Stimulated activated CD4-positive, alpha-beta T cell treated with anti-CD3 and anti-CD28 coated beads, Interleukin-1b, Interleukin-23, amount 100 ng/mL, for 48 hours (primary cell): ENCODE measurements at places on chromosomes 11 and 22.

- peak; percentile 57 for DNase-seq
Measured at GRCh38 chr11:10450462-10451425, 4.3 kb upstream of the AMPD3 start.

DNA sequence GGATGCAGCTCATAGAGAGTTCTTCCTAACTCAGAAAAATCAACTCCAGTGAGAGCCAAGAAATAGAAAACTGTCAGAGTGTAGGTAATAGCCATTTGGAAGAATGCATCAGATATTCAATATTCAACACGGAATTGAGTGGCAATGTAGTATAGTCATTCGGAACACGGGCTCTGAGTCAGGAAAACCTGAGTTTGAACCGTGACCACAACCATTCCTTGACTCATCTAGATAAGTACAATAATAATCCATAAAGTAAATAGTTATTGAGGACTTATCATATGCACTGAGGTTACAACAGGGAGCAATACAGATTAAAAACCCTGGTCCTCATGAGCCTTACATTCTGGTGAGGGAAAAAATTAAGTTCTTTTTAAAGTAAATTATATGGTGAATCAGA lies 62.6 kb upstream of the PHF21A start:
- no peak for DNase-seq

DNA sequence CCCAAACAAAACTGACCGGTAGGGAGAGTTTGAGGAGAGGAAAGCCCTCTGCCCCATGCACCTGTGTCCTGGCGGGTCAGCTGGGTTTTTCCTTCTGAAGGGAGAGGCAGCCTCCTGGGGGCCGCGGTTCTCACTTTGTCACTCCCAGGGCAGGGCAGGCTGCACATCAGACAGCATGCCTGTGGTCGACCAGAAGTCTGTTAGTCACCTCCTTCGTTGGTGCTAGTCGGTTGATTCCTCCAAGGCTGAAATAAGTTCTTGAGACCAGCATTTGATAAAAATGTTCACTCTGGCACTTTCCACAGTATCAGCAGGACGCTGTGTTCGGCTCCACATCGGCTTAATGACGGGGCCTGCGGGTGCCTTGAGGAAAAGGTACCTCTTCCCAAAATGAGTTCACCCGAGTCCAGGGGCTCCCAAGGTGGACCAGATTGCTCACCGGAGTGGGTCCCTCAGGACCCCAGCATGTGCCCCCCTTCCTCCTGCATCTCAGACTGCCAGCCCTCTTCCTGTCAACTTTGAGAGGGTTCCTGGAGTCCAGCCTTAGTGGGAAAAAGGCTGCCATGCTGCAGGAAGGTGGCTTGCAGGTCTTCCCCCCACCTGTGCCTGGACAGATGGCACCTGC lies 373.7 kb upstream of the B3GAT1 start:
- DNase-seq = no peak

- no peak for DNase-seq
Measured at GRCh38 chr11:35355102-35355749, 64.1 kb downstream of the SLC1A2 start.

DNA sequence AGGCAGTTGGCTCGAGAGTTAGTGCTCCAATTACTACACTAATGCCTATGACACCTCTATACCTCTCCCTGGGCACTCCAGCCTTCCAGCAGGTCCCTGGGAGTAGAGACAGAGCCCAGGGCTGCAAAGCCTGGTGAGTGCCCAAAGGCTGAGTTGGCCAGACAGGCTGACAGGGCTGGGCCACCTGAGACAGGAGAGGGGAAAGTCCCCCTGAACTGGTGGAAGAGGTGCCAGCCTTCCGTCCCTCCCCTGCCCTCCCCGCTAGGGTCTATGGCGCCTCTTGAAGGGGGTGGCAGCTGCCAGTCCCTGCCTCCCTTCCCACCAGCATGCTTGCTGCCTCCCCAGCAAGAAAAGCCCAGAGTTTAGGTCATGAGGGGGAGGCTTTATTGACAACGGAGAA lies 3.0 kb downstream of the KCNJ11 start:
- DNase-seq = no peak

- no peak for DNase-seq
Measured at GRCh38 chr22:49403102-49403501, 424.6 kb downstream of the BRD1 start.

DNA sequence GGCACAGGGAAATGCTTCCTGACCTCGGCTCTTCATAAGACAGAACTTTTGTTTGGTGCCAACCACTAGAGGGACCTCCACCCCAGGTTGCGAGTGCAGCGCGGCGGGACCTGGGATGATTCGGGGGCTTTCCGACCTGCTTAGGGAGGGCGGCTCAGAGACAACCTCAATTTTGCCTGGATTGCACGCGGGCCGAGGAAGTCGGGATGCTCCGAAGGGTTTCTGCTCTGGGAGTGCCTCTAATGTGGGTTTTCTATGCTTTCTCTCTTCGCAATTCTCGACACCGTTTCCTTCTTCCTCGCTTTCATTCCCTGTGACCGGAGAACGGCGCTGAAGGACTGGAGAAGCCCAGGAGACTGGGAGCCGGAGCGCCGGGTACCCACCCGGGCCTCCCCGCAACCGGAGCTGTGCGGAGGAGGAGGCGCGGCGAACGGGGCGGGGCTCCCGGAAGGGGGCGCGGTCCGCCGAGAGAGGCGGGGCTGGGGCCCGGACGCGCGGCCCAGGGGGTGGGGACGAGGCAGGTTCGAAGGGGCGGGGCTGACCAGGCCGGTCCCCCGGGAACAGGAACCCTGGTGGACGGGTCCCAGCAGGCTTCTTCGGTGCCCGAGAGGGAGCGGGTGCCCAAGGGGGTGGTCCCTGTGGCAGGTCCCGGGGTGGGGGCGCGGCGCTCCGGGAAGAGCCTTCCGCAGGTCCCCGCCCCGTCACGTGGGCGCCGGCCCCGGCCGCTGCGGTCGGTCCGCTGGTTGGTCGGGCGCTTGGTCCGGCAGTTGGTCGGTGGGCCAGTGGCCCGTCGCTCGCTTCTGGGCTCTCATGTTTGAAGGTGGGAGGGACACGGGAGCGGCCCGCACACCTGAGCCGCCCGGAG lies at the start of gene PPFIBP2:
Gene PPFIBP2 (plus strand): TSS at position 766 of the 865 bp plus-strand sequence. CDS start 35,477 bp downstream, outside the sequence.
- peak; percentile 77 for DNase-seq

DNA sequence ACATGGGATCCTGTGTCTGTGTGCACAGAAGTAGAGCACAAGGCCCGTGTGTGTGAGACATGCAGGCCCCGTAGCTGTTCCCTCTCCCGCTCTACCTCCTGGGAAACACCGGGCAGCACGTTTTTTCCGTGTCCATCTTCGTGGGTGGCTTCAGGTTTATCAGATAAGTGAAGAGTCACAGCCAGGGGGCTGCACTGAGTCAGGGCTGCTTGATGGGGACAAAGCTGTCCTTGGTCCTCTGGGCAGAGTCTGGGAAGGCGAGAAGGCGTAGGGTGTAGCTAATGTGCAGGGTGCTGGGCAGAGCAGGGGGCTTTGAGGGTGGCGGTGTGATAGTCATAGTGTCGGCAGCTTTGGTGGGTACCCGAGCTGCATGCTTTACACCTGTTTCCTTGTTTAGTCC lies 23.7 kb downstream of the INCENP start:
- DNase-seq = no peak

GRCh38 chr11:106202935-106203620 lies 125.6 kb downstream of the AASDHPPT start:
- no peak for DNase-seq
